ENCODE measurements at places on chromosomes 1 and 21. TPM values are rescaled to one million over a fixed set of nuclear protein-coding genes. Genes with fewer than 3 reads are reported as not detected.

SSU72 gene
- total RNA-seq, result 98.3 TPM

DMBX1 gene
- not detected for total RNA-seq

KRTAP11-1 gene
- total RNA-seq, result not detected

CRB1 gene
- total RNA-seq, result 0.75 TPM

C1orf94 gene
- total RNA-seq, result not detected

WNT2B gene
- 18.6 TPM for total RNA-seq

MAGOH gene
- total RNA-seq, result 22.1 TPM

DNA sequence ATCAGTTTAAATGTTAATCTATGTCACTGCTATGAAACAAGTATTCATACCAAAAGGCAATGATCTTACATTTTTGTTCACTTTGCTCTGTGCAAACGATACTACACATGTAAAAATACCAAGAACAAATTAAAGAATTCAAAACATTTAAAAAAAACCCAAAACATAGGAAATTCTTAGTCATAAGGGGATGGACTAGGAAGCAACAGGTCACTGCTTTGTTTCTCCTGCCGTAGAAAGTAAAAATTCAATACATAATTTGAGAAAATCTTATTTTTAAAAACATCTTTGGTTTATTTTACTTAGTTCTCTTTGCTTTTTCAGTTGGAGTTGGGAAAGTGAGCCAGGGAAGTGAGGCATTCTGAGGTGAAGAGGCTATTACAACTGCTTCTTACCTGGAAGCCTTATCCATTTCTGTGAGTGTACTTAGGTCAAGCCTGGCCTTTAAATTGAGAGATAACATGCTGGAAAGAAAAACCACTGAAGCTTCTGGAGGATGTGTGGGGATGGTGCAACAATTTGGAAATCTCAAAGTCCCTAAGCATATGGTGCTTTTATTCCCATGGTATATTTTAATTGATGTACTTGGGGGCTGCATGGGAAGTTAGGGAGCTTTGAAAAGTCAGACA is 183.5 kb downstream of the CDC42BPA start:
- no peak for DNase-seq
- H3K27me3 ChIP-seq, result no peaks in the 10 kb centered on the region
- H3K27ac ChIP-seq, result no peak overlapping the region
- H3K4me3 ChIP-seq, result no peak overlapping the region
- H3K4me1 ChIP-seq, result no peaks in the 10 kb centered on the region

- H3K36me3 ChIP-seq, result no peaks in the 10 kb centered on the region
- H3K27ac ChIP-seq, result no peak overlapping the region
- DNase-seq, result no peak
- peaks cover 3% of the 10 kb centered on the region for H3K4me1 ChIP-seq
Measured at GRCh38 chr1:115830963-115831362, 10.0 kb downstream of the NHLH2 start.

DNA sequence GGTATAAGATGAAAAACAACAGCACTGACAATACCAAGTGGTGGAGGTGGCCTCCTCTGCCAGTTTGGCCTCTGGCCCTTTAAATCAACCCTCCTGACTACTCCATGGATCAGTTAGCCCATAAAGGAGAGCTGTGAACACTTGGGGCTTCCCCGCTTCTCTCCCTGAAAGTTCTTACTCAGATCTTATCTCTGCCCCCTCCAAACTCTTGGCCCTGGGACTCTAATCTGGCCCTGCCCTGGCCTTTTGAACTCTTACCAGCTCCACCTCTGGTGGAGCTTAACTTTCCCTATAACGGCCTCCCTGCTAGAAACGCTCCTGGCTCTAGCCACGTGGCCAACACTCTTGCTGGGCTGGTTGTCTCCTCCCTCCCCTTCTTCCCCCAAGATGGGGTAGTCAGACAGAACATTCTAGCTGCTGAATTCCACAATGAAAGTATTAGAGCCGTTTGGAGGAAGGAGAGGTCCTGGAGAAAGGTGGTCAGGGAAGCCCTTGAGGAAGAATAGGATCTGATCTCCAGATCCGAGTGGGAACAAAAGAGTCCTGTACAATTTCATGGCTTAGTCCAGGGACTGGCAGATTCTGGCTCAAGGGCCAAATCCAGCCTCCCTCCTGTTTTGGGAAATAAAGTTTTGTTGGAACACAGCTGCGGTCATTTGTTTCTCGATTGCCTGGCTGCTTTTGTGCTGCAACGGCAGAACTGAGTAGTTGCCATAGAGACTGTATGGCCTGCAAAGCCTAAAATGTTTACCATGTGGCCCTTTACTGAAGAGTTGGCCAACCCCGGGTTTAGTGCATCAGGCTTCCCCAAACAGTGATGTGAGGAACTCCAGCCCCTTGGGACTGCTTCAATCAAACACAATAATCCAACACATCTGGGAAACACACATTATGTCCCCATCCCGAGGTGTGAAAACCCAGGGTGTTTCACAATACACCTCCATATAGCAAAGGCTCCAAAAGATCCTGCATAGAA is 9.5 kb upstream of the PIGR start:
- DNase-seq, result no peak
- H3K27me3 ChIP-seq, result no peaks in the 10 kb centered on the region
- no peaks in the 10 kb centered on the region for H3K36me3 ChIP-seq
- no peak overlapping the region for H3K27ac ChIP-seq
- H3K4me3 ChIP-seq, result no peak overlapping the region
- no peaks in the 10 kb centered on the region for H3K4me1 ChIP-seq

- H3K36me3 ChIP-seq, result no peaks in the 10 kb centered on the region
- H3K27ac ChIP-seq, result peak overlapping the region; percentile 47
- peak; percentile 79 for DNase-seq
- H3K27me3 ChIP-seq, result no peaks in the 10 kb centered on the region
Measured at GRCh38 chr21:38985568-38986378, 180.0 kb downstream of the ETS2 start.

GRCh38 chr1:37400466-37401225 is 73.7 kb upstream of the ZC3H12A start:
- no peaks in the 10 kb centered on the region for H3K36me3 ChIP-seq
- no peaks in the 10 kb centered on the region for H3K4me1 ChIP-seq
- H3K27ac ChIP-seq, result no peak overlapping the region
- no peak overlapping the region for H3K4me3 ChIP-seq
- DNase-seq, result no peak

- peaks cover 7% of the 10 kb centered on the region for H3K4me1 ChIP-seq
- no peak overlapping the region for H3K27ac ChIP-seq
- H3K4me3 ChIP-seq, result no peak overlapping the region
- H3K27me3 ChIP-seq, result no peaks in the 10 kb centered on the region
Measured at GRCh38 chr1:63988941-63989340, 214.5 kb upstream of the UBE2U start.

DNA sequence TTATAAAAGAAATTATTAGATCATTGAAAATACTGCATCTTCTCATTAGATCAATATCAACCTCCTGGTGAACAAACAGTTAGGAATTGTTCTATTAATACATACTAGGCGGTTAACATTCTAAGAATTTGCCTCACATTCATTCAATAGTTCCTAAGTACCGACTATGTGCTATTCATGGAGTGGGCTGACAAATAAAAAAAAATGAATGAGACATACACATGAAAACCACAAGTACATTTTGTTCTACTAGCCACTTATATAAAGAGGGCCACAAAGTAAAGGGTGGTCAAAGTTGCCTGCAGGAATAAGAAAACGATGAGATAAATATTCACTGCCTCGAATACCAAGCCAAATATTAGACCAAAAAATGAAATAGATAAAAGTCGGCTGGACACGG is 294.4 kb downstream of the SDCCAG8 start:
- no peaks in the 10 kb centered on the region for H3K27me3 ChIP-seq
- H3K4me3 ChIP-seq, result no peak overlapping the region
- DNase-seq, result no peak
- no peak overlapping the region for H3K27ac ChIP-seq

GRCh38 chr21:25313829-25314228 is 293.5 kb downstream of the MRPL39 start:
- H3K27ac ChIP-seq, result no peak overlapping the region
- H3K4me1 ChIP-seq, result no peaks in the 10 kb centered on the region
- no peaks in the 10 kb centered on the region for H3K27me3 ChIP-seq
- H3K4me3 ChIP-seq, result no peak overlapping the region
- no peaks in the 10 kb centered on the region for H3K36me3 ChIP-seq

- peak overlapping the region; percentile 86 for H3K27ac ChIP-seq
- H3K4me3 ChIP-seq, result peak overlapping the region; percentile 63
- peak; percentile 84 for DNase-seq
- no peaks in the 10 kb centered on the region for H3K36me3 ChIP-seq
- H3K4me1 ChIP-seq, result peaks cover 27% of the 10 kb centered on the region
- no peaks in the 10 kb centered on the region for H3K27me3 ChIP-seq
Measured at GRCh38 chr1:11736746-11737639, 1.1 kb downstream of the AGTRAP start.

- DNase-seq, result peak; percentile 89
- peak overlapping the region; percentile 88 for H3K27ac ChIP-seq
- peaks cover 62% of the 10 kb centered on the region for H3K4me1 ChIP-seq
- no peaks in the 10 kb centered on the region for H3K36me3 ChIP-seq
Measured at GRCh38 chr21:45299026-45299863, 11.6 kb upstream of the POFUT2 start.

DNA sequence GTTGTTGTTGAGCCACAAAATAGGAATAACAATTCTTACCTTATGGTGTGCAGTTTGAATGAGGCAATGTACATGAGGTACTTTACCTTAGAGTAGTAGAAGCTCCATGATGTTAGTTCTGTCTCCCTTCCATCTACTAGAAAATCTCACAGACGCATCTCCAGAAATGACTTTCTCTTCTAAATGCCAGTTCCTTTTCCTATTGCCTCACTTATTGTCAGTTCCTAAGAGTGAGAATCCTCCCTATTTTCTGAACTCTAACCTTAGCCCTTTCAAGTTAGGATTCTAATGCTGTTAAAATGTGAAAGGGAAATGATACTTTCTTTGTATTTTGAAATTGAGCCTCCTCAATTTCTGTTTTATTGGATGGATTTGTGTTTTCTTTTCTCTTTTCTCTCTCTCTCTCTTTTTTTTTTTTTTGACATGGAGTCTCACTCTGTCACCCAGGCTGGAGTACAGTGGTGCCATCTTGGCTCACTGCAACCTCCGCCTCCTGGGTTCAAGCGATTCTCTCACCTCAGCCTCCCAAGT is 18.6 kb upstream of the MAPKAPK2 start:
- no peaks in the 10 kb centered on the region for H3K27me3 ChIP-seq
- no peaks in the 10 kb centered on the region for H3K4me1 ChIP-seq
- H3K4me3 ChIP-seq, result peak overlapping the region; percentile 34
- H3K36me3 ChIP-seq, result no peaks in the 10 kb centered on the region

DNA sequence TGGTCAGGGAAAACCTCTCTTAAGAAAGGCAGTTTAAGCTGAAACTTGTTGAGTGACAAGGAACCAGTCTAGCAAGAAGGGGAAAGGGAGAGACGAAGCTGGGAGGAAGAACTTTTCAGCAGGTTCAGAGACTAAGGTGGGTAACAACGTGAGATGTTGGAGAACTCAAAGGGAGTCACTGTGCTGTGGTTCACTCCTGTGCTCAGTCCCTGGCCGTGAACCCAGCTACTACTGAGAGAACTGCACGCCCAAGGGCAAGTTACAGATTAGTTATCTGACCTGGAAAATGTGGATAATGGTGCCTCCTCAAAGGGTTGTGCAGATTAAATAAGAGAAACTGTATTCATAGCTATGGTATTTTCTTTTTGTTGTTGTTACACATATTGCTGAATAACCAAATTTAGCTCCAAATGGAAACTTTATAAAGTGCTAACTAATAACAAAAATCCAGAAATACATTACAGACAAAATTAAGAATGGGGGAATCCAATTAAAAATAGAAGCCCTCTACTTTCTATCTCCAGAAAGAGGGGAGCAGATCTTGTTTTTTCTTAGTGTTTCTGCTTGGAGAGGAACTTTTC is 2.9 kb downstream of the ZBTB40 start:
- no peaks in the 10 kb centered on the region for H3K27me3 ChIP-seq
- no peaks in the 10 kb centered on the region for H3K4me1 ChIP-seq
- H3K36me3 ChIP-seq, result no peaks in the 10 kb centered on the region
- H3K27ac ChIP-seq, result peak overlapping the region; percentile 30

DNA sequence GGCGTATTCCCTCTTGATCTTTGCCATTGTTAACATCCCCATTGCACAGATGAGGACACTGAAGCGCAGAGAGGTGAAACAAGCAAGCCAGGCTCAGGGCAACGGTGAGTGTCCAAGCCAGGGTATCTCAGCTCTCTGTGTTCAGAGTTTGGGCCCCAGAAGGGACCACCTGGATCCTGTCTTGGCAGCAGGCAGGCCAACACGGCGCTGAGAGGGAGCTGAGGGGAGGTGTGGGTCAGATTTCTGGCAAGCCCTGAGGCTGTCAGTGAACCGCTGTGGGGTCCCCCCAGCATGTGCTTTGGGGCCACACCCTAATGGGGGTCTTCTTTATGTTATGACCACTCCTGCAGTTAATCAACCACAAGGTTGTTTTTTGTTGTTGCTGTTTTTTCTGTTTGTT is 23.1 kb downstream of the NEK2 start:
- no peak for DNase-seq
- no peaks in the 10 kb centered on the region for H3K36me3 ChIP-seq
- no peak overlapping the region for H3K27ac ChIP-seq

Measured in right atrium auricular region (tissue), 2 donors.